IMR-90 (cell line): ENCODE measurements at places on chromosomes 16 and 17. TPM values are rescaled to one million over a fixed set of nuclear protein-coding genes. Genes with fewer than 3 reads are reported as not detected.

CRYBA1 gene
- not detected in 2 replicates for total RNA-seq

TPPP3 gene
- 0.54 and 0.56 TPM in 2 replicates for total RNA-seq

GJC1 gene
- total RNA-seq: 53.3 and 69.7 TPM in 2 replicates

TNFRSF17 gene
- total RNA-seq: not detected in 2 replicates

C17orf78 gene
- not detected in 2 replicates for total RNA-seq

SDR42E2 gene
- not detected in 2 replicates for total RNA-seq

SLC2A4 gene
- under 0.01 TPM in 1 of 2 replicates, not detected in the other for total RNA-seq

TPSD1 gene
- total RNA-seq: not detected in 2 replicates

LPCAT2 gene
- 8.6 and 15.6 TPM in 2 replicates for total RNA-seq

ALOXE3 gene
- total RNA-seq: under 0.01 TPM in 2 replicates

SPATA32 gene
- under 0.01 and 0.18 TPM in 2 replicates for total RNA-seq

HAP1 gene
- total RNA-seq: under 0.01 TPM in 1 of 2 replicates, not detected in the other
